ENCODE measurements at places on chromosomes 3 and 15.

- DNase-seq = no peak
Measured at GRCh38 chr3:126355777-126356372, 1.3 kb downstream of the KLF15 start.

GRCh38 chr3:72818905-72819304, 29.3 kb downstream of the SHQ1 start:
- DNase-seq = no peak

GRCh38 chr3:147246906-147247305, 159.4 kb downstream of the ZIC4 start:
- no peak for DNase-seq

DNA sequence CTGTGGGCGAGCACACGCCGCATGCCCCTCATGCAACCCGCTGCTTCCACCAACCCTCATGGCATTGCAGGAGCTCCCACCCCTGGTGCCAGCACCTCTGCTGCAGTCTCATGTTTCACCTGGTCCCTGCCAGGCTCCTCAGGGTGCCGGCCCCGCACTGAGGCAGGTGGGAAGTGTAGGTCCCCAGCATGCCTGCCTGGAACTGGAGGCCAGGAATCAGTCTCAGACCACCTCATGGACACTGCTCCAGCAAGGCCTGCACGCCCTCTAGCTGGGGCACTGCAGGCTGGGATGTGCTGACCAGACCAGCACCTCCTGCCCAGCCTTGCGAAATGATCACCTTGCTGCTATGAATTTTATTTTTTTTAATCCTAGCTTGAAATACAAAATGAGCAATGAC, 39.1 kb downstream of the OCA2 start:
- DNase-seq = no peak

- DNase-seq = no peak
Measured at GRCh38 chr3:148648685-148649352, 48.9 kb upstream of the AGTR1 start.

All from stimulated activated CD4-positive, alpha-beta T cell treated with anti-CD3 and anti-CD28 coated beads, Interleukin-1b, Interleukin-23, amount 100 ng/mL, for 24 hours (primary cell).